Stimulated activated CD8-positive, alpha-beta memory T cell treated with anti-CD3 and anti-CD28 coated beads, Interleukin-4, amount 100 ng/mL, for 4 hours (primary cell): ENCODE measurements at places on chromosomes 7 and 10.

- no peak for DNase-seq
Measured at GRCh38 chr10:98016772-98017475, 13.5 kb downstream of the CRTAC1 start.

GRCh38 chr7:12303495-12303894, 92.4 kb downstream of the TMEM106B start:
- DNase-seq = no peak

- no peak for DNase-seq
Measured at GRCh38 chr10:131653554-131654470, 247.0 kb upstream of the PPP2R2D start.

GRCh38 chr10:5828725-5829124, 15.5 kb upstream of the GDI2 start:
- DNase-seq = no peak

- no peak for DNase-seq
Measured at GRCh38 chr7:142581341-142581740, 167.9 kb upstream of the PRSS1 start.

GRCh38 chr7:80707318-80707717, 68.9 kb downstream of the CD36 start:
- DNase-seq = no peak
